ENCODE measurements at places on chromosomes 2 and 18.

DNA sequence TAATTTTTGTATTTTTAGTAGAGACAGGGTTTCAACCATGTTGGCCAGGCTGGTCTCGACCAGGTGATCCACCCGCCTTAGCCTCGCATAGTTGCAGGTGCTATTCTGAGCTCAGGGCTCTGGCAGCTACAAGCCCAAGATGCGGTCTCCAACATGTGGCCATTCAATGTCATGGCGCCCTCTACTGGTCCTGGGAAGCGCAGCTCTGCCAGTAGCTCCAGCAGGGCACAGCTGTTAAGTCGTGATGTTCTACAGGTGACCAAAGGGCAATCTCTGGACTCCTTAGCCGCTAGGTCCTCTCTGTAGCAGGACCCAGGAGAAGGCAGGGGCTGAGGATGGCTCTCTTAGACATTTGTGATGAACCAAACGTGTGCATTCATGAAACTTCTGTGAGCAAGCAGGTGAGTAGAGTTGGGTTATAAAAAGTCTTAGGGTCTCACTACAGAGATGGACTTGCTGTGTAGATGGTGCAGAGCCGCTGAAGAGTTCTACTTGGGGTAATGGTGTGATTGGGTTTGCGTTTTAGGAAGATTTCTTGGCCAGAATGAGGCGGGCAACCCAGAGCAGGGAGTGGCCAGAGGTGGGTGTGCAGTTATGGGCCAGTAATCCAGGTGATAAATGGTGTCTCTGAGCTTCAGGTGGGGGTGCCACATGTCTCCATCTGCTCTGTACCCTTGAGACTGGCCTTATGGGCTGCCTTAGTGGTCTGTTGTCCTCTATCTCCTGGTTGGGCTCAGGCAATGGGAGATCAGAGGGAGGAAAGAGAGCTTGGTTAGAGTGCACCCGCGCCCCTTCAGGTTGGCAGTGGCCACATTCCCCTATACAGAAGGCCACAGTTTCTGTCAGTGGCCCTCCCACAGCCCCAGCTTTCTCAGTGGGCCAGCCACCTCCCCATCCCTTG lies 31.0 kb downstream of the IL37 start:
- peak overlapping the region; percentile 44 for H3K27ac ChIP-seq
- H3K4me3 ChIP-seq, result no peak overlapping the region
- peak; percentile 90 for DNase-seq

DNA sequence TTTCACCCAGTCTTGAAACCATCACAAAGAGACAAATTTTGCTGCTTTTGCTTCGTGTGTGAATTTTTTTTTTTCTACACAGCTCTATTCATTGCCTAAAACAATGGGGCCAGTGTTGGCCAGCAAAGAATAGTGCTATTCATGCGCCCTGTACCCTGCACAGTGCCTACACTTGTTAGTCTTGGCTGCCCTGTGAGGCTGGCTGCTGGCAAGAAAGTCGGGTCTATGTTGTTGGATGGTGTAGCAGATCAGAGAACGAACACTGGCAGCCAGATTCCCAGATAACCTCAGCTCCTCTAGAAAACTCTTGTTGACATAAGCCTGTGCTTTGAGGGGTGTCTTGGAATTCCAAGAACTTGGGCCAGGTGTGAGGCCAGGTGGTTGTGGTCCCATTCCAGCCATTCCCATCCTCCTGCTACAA lies 455.7 kb upstream of the TCF4 start:
- H3K27me3 ChIP-seq, result no peaks in the 10 kb centered on the region
- H3K27ac ChIP-seq, result peak overlapping the region; percentile 32
- peak; percentile 63 for DNase-seq
- peak overlapping the region; percentile 3 for H3K4me3 ChIP-seq
- peaks cover 23% of the 10 kb centered on the region for H3K4me1 ChIP-seq

- no peaks in the 10 kb centered on the region for H3K27me3 ChIP-seq
- H3K36me3 ChIP-seq, result no peaks in the 10 kb centered on the region
- no peak for DNase-seq
- no peak overlapping the region for H3K27ac ChIP-seq
- H3K4me3 ChIP-seq, result no peak overlapping the region
- no peaks in the 10 kb centered on the region for H3K4me1 ChIP-seq
These were observed 510.1 kb downstream of the TDRD15 start for GRCh38 chr2:21633911-21634310.

DNA sequence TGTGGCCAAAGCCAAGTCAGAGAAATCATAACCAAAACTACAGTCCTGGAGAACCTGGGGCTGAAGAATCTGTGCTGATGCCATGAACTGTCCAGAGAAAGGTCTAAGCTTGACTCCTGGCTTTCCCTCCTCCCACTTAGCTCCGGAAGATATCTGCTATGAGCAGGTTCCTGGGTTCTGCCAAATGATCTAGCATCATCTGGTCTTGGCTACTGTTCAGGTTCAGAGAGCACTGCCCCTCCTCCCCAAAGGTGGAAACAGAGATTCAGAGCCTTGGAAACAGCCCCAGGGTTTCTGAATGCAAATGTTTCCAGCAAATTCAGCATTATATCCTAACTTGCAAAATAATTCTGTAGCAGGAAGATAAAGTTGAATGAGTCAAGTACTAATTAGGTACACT lies 219.2 kb upstream of the SP5 start:
- DNase-seq, result no peak
- no peaks in the 10 kb centered on the region for H3K36me3 ChIP-seq
- H3K27me3 ChIP-seq, result no peaks in the 10 kb centered on the region
- H3K4me1 ChIP-seq, result no peaks in the 10 kb centered on the region
- no peak overlapping the region for H3K4me3 ChIP-seq

DNA sequence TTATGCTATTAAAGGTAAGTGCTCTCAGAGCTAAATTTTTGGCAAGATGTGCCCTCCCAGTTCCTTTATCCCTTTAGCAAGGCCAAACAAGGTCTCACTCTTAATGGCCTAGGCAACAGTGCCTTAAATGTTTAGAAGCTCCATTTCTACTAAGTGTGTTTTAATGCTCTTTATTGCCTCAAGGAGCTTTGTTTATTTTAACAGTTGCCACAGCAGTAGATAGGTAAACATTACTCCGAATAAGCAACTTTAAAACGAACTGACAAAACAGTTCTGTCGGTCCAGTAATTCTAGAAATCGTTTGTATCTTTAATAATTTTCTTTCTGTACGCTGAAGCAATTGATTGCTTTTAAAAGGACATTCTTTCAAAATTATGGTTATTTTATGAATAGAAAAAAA lies 74.5 kb downstream of the PIEZO2 start:
- H3K36me3 ChIP-seq, result no peaks in the 10 kb centered on the region
- no peaks in the 10 kb centered on the region for H3K27me3 ChIP-seq
- no peak overlapping the region for H3K27ac ChIP-seq
- no peak overlapping the region for H3K4me3 ChIP-seq

GRCh38 chr2:152062125-152063091 lies 36.4 kb downstream of the CACNB4 start:
- no peaks in the 10 kb centered on the region for H3K4me1 ChIP-seq
- H3K36me3 ChIP-seq, result no peaks in the 10 kb centered on the region
- DNase-seq, result no peak
- no peak overlapping the region for H3K4me3 ChIP-seq

DNA sequence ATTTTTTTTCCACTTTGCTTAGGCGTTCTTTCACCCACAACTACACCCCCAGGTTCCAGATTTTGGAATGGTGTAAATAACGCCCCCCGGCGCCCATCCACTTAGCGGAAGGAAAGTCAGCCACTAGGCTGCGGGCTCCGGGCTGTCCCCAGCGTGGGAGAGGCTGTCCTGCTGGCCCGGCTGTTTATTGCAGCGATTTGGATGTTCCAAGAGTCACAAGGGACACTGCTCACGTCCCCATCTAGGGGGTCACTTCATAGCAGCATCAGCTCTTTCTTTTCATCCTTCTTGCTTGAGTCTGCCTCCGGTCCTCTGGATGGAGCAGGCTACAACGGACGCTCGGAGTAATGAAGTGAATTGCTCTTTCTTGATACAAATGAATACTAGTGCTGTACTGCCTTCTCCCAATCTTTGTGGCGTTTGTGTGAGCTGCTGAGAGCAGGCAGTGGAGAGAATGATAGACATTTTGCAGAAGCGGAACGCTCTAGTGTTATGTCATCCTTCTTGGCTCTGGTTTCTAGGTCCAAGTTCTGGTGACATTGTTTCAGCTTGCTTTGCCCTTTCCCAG lies 50.7 kb upstream of the PAIP2B start:
- H3K4me3 ChIP-seq, result peak overlapping the region; percentile 86
- H3K27ac ChIP-seq, result peak overlapping the region; percentile 68
- peaks cover 20% of the 10 kb centered on the region for H3K4me1 ChIP-seq
- peaks cover 22% of the 10 kb centered on the region for H3K36me3 ChIP-seq

- peaks cover 15% of the 10 kb centered on the region for H3K4me1 ChIP-seq
- H3K4me3 ChIP-seq, result no peak overlapping the region
- no peaks in the 10 kb centered on the region for H3K27me3 ChIP-seq
- H3K36me3 ChIP-seq, result no peaks in the 10 kb centered on the region
- DNase-seq, result no peak
- H3K27ac ChIP-seq, result no peak overlapping the region
These were observed 35.6 kb upstream of the NDUFV2 start for GRCh38 chr18:9066817-9067306.

DNA sequence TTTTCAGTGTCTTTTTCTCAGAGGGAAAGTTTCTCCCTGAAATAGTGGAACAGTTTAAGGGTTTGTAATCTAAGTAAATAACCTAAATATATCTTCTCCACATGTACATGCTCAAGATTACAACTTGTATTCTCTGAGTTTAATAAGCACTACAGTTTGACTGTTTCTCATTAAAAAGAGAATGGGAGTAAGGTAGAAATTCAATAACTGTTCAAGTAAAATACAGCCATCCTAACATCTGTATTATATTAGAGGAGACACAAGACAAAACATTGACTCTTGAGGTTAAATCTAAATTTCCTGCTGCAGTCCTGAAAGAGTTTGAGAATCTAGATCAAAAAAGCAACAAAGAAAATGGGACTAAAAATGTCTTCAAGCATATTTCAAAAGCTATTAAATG lies 73.0 kb upstream of the ZNF397 start:
- H3K27ac ChIP-seq, result no peak overlapping the region
- no peaks in the 10 kb centered on the region for H3K36me3 ChIP-seq
- H3K4me3 ChIP-seq, result no peak overlapping the region
- peaks cover 15% of the 10 kb centered on the region for H3K4me1 ChIP-seq

DNA sequence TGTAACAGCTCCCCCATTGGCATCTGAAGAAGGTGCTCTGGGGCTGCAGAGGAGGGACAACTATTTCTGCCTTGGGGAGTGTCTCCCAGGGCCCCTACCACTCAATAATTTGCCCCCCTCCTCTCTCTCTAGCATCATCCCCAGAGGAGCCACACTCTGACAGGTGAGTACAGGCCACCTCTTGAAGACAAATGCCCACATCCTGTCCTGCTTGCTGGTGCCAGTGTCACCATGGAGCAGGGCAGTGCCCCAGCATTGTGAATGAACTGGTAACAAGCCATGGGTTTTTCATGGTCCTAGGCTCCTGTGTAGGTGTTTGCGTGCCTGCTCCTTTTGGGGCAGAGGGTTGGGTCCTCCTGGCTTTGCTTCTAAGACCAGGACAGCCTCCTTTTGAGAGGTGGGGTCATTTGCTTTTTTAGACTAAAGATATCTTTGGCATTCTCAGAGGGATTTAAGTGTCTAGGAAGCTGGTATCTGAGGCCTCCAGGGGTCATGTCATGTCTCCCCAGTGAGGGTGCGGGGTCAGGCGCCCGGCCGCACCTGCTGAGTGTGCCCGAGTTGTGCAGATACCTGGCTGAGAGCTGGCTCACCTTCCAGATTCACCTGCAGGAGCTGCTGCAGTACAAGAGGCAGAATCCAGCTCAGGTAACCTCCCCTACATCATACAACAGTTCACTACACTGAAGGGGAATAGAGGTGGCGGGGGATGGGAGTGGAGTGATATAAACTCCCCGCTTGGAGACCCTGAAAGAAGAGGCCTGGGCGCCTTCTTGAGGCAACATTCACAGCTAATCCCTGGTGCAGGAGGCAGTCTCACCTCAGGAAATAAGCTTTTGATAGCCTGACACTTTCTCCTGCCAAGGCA lies 1.8 kb downstream of the RETREG2 start:
- DNase-seq, result no peak
- H3K36me3 ChIP-seq, result peaks cover 52% of the 10 kb centered on the region
- H3K27me3 ChIP-seq, result no peaks in the 10 kb centered on the region
- H3K4me1 ChIP-seq, result peaks cover 21% of the 10 kb centered on the region
- no peak overlapping the region for H3K27ac ChIP-seq
- no peak overlapping the region for H3K4me3 ChIP-seq

DNA sequence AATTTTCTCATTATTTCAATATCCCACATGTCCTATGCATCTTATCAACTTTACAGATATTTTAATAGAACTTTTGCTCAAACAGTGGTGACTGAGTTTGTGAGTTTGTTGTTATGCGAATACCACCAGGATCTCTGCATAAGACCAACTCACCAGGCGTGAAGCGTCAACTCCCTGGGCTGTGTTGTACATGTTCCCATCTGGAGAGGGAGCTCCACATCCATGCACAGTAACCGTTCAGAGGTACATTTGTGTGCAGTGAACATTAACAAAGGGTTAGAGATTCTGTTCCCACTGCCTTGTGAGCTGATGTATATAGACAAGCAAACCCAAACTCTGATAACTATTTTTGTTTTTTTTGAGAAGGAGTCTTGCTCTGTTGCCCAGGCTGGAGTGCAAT lies 188.7 kb downstream of the MYT1L start:
- no peak overlapping the region for H3K4me3 ChIP-seq
- DNase-seq, result no peak
- no peaks in the 10 kb centered on the region for H3K36me3 ChIP-seq
- H3K4me1 ChIP-seq, result no peaks in the 10 kb centered on the region
- H3K27me3 ChIP-seq, result no peaks in the 10 kb centered on the region

GRCh38 chr2:221572821-221573429 lies 821 bp upstream of the EPHA4 start:
- peaks cover 23% of the 10 kb centered on the region for H3K4me1 ChIP-seq
- H3K27ac ChIP-seq, result peak overlapping the region; percentile 12
- peak overlapping the region; percentile 99 for H3K4me3 ChIP-seq
- peaks cover 36% of the 10 kb centered on the region for H3K36me3 ChIP-seq
- peaks cover 28% of the 10 kb centered on the region for H3K27me3 ChIP-seq

DNA sequence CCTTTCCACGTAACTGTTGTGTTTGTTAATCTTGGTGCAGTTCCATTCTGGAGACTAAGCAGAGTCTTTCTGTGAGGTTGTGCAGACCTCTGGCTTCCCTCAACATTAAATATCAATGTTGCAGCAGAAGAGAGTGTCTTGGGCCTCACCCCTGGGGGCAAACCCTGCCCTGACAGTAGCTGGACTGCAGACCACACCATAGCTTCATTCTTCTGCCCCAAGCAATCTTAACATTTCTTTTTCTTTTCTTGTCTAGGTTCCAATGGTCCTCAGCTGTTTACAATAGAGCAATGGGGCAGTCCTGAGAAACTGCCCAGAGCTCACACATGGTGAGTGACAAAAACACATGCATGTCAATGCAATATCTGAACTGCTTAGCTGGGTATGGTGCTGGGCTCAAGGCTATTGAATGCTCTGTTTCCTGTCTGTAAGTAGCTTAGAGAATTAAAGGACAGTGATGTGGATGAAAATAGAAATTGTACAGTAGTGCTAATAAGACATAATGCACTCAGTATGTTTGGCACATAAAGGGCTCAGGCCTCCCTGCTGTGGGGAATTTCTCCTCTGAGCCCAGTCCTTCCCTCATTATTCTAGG lies 237.6 kb downstream of the ALPK2 start:
- peaks cover 75% of the 10 kb centered on the region for H3K36me3 ChIP-seq
- no peak overlapping the region for H3K27ac ChIP-seq
- no peaks in the 10 kb centered on the region for H3K4me1 ChIP-seq
